ENCODE measurements at places on chromosomes 1 and 21.
A peak's percentile ranks its signal among the peaks of the same experiment; 100 is the strongest.

DNA sequence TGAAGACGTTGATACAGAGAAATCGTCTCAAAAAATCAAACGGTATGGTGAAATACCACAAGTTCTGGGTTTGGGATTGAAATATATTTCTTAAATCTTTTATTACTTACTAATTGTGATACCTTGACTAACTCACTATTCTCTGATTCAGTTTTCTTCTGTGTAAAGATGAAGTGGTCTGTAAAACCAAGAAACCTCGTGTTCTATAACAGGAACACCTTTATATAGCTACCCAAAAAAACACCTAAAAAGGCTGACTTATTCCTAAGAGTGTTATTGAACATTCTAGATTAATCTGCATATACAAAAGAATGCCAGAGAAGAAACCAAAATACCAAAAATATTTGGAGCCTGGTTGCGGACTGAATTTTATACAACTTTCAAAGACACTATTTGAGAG is 721 bp downstream of the LRRIQ3 start:
- no peak for DNase-seq

- DNase-seq, result no peak
These were observed 5.0 kb upstream of the ARL8A start for GRCh38 chr1:202149566-202149965.

DNA sequence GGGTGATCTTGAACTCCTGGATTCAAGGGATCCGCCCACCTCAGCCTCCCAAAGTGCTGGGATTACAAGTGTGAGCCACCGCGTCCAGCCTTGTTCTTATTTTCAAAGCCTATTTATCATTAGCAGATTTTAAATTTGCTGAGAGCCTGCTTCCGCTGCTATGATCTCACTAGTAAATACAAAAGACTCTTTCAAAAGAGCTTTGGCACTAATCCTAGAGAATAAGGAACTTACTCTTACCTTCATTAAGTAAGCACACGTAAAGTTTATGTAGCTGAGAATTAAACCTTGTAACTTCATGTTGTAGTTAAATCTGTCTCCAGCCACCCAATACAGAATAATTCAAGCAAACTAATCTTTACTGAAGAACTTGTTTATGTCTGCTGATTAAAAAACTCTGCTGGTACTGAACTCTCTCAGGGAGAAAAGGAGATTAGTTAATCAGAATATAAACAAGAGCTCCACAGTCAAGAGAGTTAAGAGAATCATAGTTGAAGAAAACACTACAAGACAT is 72.3 kb downstream of the RUSC1 start:
- no peak for DNase-seq

- DNase-seq, result peak; percentile 77
These were observed 18.4 kb downstream of the MTHFR start for GRCh38 chr1:11787251-11787803.

GRCh38 chr1:56901716-56902115 is 47.1 kb downstream of the C8A start:
- no peak for DNase-seq
